Activated CD8-positive, alpha-beta T cell treated with anti-CD3 and anti-CD28 coated beads for 36 hours (primary cell): ENCODE measurements at places on chromosomes 5 and 9. TPM values are rescaled to one million over a fixed set of nuclear protein-coding genes. Genes with fewer than 3 reads are reported as not detected.
A peak's percentile ranks its signal among the peaks of the same experiment; 100 is the strongest.

GRCh38 chr5:151686674-151687407, at the start of gene SPARC:
SPARC (minus strand) TSS chr5:151686915; CDS start chr5:151676188, 10,727 bp downstream.
- DNase-seq = peak; percentile 9

DNA sequence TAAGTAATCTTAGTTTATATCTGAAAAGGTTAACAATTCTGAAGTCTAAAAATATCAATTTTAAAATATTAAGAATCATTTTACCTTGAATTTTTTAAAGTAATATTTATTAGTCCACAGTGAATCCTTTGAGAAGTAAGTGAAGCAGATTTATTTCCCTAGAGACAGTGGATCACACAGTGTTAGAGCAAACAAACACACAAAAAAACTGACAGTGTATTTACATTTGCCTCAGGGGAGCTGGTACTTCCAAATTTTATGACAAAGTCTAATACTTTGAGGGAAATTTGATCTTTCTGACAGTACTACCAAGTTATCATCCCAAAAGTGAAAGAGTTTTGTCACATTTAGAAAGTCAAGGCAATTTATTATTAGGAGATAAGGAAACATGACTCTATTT, 1750.6 kb upstream of the CDH9 start:
- no peak for DNase-seq

- DNase-seq = no peak
These were observed 27.4 kb downstream of the SLC36A1 start for GRCh38 chr5:151474799-151475198.

- DNase-seq = no peak
These were observed 5.5 kb downstream of the MYORG start for GRCh38 chr9:34370970-34371880.

GRCh38 chr9:97518909-97519307, 17.4 kb downstream of the TMOD1 start:
- no peak for DNase-seq

The SOX30 gene
- 0.16 TPM for total RNA-seq

- DNase-seq = no peak
These were observed 42.6 kb downstream of the HACD4 start for GRCh38 chr9:20988671-20989315.

GRCh38 chr5:141839015-141839513, 39.1 kb downstream of the PCDH1 start:
- no peak for DNase-seq

GRCh38 chr9:117044241-117044640, 357.1 kb downstream of the TRIM32 start:
- no peak for DNase-seq

DNA sequence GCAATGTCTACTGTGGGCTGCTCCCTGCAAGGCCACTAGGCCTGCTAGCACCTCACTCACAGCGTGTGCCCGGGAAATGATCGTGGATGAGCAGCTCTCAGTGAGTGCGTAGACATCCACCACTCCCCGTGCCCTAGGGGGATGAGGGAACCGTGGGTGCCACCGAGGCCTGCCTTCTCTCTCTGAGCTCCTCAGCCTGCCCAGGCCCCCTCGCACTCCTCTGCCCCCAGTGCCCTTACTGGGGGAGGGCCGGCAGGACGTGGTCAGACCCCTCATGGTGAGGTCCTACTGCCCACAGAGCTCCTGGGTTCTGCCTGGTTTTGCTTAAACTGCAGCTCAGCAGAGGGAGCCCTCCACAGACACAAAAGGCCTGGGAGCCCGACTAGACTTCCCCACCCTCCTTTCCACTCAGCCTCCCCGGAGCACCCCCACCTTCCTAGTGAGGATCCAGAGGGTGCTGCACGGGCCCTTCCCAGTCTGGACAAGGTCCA, 220.0 kb downstream of the CACNA1B start:
- DNase-seq = no peak

DNA sequence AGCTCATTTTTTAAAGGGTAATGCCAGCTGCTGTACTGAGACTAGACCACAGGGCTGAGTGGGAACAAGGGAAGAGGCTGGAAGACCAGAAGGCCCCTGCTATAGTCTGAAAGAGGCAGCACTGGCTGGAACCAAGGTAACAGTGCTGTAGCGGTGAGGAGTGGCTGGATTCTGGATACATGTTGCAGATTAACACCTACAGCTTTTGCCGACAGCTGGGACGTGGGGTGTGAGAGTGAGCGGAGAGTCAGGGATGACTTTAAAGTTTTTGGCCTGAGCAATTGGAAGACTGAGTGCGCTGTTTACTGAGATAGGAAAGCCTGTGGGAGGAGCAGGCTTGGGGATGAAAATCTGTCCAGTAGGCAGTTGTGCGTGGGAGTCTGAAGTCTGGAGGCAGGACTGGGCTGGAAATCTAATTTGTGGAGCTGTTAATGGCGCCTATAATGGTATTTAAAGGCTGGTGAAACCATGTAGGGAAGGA, 26.5 kb downstream of the AQP7 start:
- DNase-seq = no peak

DNA sequence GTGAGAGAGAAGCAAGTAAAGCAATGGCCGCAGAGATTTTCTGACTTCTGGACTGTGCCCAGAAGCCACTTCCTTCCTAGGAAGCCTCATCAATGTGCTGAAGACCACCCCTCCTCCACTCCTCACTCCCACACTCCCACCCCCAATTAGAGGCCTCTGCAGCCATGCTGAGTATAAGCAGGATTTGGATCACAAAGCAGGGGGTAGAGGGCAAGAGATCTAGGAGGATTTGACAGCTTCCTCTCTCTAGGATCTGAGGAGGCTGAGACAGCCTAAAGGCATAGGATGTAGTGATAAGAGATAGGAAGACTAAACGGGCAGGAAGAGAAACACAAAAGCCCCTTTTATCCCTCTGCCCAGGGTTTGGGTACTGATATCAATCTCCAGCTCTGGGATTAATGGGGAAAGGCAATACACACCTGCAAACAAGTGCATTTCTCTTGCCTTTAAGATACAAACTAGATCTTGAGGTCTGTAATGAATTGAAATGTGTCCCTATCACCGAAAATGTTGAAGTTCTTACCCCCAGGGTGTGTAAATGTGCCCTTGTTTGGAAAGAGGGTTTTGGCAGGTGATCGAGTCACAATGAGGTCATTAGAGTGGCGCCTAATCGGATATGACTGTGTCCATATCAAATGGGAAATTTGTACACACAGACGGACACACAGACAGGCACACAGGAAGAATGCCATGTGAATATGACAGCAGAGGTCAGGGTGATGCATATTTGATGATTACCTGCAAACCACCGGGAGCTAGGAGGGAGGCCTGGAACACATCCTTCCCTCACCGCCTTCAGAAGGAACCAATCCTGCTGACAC, 28.5 kb downstream of the KCNV2 start:
- no peak for DNase-seq

DNA sequence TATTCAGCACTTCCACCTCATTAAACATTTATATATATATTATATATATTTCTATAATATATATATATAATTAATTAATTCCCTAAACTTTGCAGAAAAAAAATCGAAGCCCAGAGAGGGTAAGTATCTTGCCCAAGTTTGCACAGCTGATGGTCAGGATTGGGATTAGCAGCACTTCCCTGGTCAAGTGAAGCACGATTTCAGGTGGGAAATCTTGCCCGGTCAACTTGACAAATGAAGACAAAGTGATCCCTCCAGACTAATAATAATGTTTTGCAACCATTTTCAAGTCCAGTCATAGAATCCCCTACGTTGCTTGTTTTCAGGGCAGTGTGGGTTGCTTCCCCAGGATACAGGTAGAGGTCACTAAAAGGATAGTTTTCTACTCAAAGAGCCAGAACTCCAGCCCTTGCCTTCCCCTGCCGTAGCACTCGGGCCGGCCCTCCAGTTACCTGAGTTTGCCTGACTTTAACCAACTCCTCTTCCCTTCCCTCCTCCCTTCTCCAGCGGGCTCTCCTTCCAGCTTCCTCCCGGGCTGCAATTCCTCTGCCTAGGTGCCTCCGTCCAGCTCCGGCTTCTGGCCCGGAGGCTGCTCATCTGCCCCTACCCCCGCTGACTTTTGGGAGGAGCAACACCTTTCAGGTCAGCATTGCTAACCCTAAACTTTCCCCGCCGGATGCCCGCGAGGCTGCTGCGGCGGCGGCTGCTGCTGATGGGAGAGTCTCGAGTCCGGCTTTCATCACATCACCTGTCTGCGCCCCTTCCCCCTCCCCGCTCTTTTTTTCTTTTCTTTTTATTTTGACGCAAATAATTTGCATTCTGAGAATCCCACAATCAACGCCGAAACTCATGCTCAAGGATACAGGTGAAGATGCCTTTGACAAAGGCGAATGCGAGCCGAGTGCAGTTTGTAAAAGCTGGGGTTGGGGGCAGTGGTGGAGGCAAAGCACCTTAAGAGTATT, 930 bp downstream of the PRLR start:
- peak; percentile 13 for DNase-seq

- no peak for DNase-seq
These were observed 506.0 kb downstream of the HTR1A start for GRCh38 chr5:63456279-63456678.

GRCh38 chr5:174065528-174066197, 20.2 kb downstream of the NSG2 start:
- DNase-seq = no peak

- no peak for DNase-seq
These were observed 121.7 kb upstream of the BNC2 start for GRCh38 chr9:16992138-16992537.

The DND1 gene
- total RNA-seq = 3.2 TPM

GRCh38 chr5:115271295-115272050, 8.8 kb upstream of the PGGT1B start:
- DNase-seq = no peak
